ENCODE measurements at places on chromosomes 2 and 18. TPM values are rescaled to one million over a fixed set of nuclear protein-coding genes. Genes with fewer than 3 reads are reported as not detected.
A peak's percentile ranks its signal among the peaks of the same experiment; 100 is the strongest.

DNA sequence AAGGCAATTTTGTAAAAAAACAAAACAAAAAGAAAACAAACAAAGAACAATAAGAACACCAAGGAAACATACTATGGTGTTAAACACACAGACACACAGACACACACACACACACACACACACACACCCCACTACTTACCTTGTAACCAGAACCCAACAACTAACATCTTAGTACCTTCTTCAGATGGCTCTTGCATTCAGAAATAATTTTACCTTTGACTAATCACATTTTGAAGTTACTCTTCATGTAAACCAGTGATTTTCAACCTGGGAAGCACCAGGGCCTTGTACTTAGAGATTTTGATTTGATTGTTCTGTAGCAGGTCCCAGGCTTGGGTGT lies 87.5 kb downstream of the AQP4 start:
- H3K36me3 ChIP-seq = no peaks in the 10 kb centered on the region
- DNase-seq = no peak
- no peaks in the 10 kb centered on the region for H3K4me1 ChIP-seq

DNA sequence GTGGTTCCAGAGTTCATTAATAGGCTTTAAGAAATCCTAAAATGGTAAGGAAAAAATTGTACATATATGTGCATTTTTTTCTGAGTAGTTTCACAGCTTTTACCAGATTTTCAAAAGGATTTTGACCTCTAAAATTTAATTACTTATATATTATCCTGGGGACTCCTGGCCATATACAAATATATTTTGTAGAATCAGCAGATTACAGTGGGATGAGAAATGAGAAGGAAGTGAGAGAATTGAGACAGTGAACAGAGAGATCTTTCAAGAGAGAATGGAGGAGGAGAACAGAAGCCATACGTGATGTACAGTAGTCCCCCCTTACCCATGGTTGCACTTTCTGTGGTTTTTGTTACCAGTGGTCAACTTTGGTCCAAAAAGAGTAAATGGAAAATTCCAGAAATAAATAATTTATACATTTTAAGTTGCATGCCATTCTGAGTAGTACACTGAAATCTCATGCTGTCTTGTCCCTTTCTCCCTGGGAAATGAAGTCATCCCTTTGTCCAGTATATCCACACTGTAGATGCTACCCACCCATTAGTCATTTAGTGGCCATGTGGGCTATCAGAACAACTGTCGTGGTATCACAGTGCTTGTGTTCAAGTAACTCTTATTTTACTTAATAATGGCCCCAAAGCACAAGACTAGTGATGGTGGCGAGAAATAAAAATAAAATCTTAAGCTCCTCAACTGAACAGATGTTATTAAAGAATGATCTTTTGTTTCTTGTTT lies 130.4 kb upstream of the MYO3B start:
- no peaks in the 10 kb centered on the region for H3K27me3 ChIP-seq
- DNase-seq = no peak
- peaks cover 9% of the 10 kb centered on the region for H3K36me3 ChIP-seq
- H3K4me1 ChIP-seq = no peaks in the 10 kb centered on the region
- H3K27ac ChIP-seq = no peak overlapping the region

DNA sequence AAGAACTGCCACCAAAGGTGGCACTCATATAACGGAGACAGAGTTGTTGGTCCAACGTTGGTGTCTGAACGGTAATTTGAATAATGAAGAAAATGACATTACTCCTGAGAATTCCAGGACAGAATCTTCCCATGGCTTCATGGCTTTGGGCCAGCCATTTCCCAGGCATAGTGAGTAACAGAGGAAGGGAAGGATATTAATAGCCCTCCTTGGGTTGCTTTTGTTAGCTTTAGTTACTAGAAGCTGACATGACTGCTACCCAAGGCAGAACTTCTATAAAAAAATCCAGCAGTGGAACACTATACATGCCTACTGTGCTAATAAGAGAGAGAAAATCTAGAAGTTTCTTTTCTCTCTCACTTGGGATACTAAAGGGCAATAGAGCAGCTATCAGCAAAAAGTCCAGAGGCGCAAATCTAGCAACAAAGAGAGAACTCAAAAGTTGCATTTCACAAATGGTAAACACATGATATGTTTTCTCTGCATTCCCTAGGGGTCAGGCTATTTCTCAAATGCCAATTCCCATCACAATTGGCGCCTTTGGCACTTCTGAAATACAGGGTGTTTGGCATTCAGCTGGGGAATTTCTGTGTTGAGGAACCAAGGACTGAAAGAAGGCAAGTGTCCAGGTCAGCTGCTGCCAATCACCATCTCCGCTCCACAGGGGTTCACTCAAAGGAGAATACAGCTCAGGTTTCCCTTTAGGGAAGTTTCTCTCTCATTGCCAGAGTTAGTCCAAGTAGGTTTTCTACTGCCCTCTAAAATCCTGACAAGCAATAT lies 160.8 kb upstream of the KYNU start:
- no peaks in the 10 kb centered on the region for H3K36me3 ChIP-seq
- no peak overlapping the region for H3K4me3 ChIP-seq
- H3K27me3 ChIP-seq = no peaks in the 10 kb centered on the region
- DNase-seq = no peak
- H3K27ac ChIP-seq = no peak overlapping the region

- no peaks in the 10 kb centered on the region for H3K27me3 ChIP-seq
- H3K4me1 ChIP-seq = no peaks in the 10 kb centered on the region
- no peak for DNase-seq
These were observed 111.7 kb upstream of the SETBP1 start for GRCh38 chr18:44568986-44569385.

DNA sequence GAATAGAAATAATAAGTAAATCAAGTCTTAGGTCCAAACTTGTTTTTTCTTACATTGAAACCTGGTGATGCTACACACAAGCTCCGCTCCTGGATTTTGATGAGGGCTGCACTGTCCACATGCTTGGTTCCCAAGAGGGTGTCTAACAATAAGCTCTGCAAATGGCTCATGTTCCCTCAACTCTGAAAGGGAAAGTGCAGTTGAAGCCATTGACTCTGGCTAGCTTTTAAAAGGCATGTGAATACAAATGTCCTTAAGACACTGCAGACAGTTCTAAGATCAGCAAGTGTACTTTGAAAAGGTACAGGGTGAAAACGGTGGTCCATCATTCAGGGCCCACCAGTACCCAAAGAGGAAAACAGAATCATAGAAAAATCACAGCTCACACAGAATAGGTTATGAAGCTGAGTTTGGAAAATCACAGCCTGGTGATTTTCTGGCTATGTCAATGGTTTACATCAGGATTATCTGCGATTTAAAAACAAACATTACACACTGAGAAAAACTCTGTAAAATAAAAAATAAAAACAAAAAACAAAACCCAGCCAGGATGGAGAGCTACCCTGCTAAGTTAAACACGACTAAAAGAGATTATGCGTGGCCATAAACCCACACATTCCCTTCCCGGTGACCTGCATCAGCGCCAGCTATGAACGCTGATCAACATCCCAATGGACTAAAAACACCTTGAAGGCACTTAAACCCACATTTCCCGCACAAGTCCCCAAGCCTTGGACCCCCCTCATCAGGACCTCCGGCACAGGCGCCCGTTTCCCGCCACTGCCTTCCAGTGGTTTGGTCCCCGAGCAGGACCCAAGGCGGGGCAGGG lies 554 bp downstream of the PFN4 start:
- H3K36me3 ChIP-seq = no peaks in the 10 kb centered on the region
- peak overlapping the region; percentile 57 for H3K4me3 ChIP-seq
- peaks cover 14% of the 10 kb centered on the region for H3K4me1 ChIP-seq
- H3K27me3 ChIP-seq = no peaks in the 10 kb centered on the region
- no peak overlapping the region for H3K27ac ChIP-seq
- no peak for DNase-seq

- peaks cover 73% of the 10 kb centered on the region for H3K27me3 ChIP-seq
- H3K4me3 ChIP-seq = no peak overlapping the region
- no peak for DNase-seq
These were observed 17.7 kb upstream of the ZDBF2 start for GRCh38 chr2:206256706-206257205.

- no peak overlapping the region for H3K27ac ChIP-seq
- no peak for DNase-seq
- H3K36me3 ChIP-seq = no peaks in the 10 kb centered on the region
- H3K4me3 ChIP-seq = no peak overlapping the region
These were observed 35.4 kb upstream of the STK17B start for GRCh38 chr2:196206804-196207203.

GRCh38 chr18:36942264-36942663 lies 113.3 kb downstream of the KIAA1328 start:
- no peak overlapping the region for H3K4me3 ChIP-seq
- DNase-seq = no peak
- H3K4me1 ChIP-seq = no peaks in the 10 kb centered on the region
- H3K27me3 ChIP-seq = no peaks in the 10 kb centered on the region

GRCh38 chr18:42174909-42175308 lies 219.9 kb downstream of the PIK3C3 start:
- no peak for DNase-seq
- no peak overlapping the region for H3K4me3 ChIP-seq
- no peaks in the 10 kb centered on the region for H3K4me1 ChIP-seq
- H3K36me3 ChIP-seq = no peaks in the 10 kb centered on the region
- H3K27ac ChIP-seq = no peak overlapping the region

- no peak for DNase-seq
- H3K27me3 ChIP-seq = no peaks in the 10 kb centered on the region
- no peak overlapping the region for H3K4me3 ChIP-seq
- H3K4me1 ChIP-seq = no peaks in the 10 kb centered on the region
- H3K36me3 ChIP-seq = peaks cover 33% of the 10 kb centered on the region
These were observed 19.4 kb downstream of the SLC39A6 start for GRCh38 chr18:36109737-36110136.

DNA sequence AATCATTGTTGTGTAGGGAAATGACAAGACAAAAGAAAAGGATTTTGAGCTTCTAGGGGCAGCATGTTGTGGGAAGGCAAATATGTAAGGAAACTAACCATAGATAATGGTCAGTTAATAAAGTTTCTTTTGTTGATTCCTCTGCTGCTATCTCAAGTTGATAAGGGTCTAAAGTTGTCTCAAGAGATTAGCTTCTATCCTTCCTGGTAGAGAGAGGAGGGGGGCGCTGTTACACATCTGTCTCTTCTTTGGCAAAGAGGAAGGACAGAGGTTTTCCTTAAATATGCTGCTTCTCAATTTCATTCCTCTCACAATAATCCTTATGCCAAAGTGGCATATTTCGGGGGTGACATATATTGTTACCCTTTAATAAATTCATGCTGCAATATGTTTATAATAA lies 944.0 kb downstream of the DPP10 start:
- no peaks in the 10 kb centered on the region for H3K27me3 ChIP-seq
- no peak overlapping the region for H3K27ac ChIP-seq
- no peak for DNase-seq
- H3K36me3 ChIP-seq = no peaks in the 10 kb centered on the region
- H3K4me1 ChIP-seq = no peaks in the 10 kb centered on the region

GRCh38 chr2:52405980-52406379 lies 1361.6 kb upstream of the CHAC2 start:
- H3K4me1 ChIP-seq = no peaks in the 10 kb centered on the region
- DNase-seq = no peak
- H3K36me3 ChIP-seq = no peaks in the 10 kb centered on the region
- no peak overlapping the region for H3K27ac ChIP-seq
- H3K27me3 ChIP-seq = no peaks in the 10 kb centered on the region
- H3K4me3 ChIP-seq = no peak overlapping the region

GRCh38 chr2:45607701-45608100 lies 3.4 kb downstream of the SRBD1 start:
- H3K27me3 ChIP-seq = no peaks in the 10 kb centered on the region
- no peak for DNase-seq
- H3K36me3 ChIP-seq = peaks cover 5% of the 10 kb centered on the region

DNA sequence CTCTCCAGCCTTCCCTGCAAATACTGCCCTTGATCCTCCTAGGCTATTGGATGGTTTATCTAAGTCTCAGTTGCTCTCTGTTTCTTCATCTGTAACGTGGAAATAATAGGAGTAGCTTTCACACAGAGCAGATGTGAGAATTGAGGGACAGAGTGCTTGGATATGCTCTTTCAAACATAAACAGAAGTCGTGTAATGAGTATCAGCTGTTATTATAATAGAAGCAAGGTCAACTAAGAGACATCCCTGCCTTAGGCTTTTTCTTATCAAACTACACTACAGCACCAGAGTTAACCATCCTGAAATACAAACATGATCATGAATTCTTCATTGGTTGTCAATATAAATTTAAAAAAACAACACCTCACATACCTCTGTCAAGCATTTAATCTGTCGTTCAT lies 138.2 kb downstream of the DOK6 start:
- no peak overlapping the region for H3K27ac ChIP-seq
- no peaks in the 10 kb centered on the region for H3K27me3 ChIP-seq
- no peaks in the 10 kb centered on the region for H3K36me3 ChIP-seq
- H3K4me1 ChIP-seq = no peaks in the 10 kb centered on the region

DNA sequence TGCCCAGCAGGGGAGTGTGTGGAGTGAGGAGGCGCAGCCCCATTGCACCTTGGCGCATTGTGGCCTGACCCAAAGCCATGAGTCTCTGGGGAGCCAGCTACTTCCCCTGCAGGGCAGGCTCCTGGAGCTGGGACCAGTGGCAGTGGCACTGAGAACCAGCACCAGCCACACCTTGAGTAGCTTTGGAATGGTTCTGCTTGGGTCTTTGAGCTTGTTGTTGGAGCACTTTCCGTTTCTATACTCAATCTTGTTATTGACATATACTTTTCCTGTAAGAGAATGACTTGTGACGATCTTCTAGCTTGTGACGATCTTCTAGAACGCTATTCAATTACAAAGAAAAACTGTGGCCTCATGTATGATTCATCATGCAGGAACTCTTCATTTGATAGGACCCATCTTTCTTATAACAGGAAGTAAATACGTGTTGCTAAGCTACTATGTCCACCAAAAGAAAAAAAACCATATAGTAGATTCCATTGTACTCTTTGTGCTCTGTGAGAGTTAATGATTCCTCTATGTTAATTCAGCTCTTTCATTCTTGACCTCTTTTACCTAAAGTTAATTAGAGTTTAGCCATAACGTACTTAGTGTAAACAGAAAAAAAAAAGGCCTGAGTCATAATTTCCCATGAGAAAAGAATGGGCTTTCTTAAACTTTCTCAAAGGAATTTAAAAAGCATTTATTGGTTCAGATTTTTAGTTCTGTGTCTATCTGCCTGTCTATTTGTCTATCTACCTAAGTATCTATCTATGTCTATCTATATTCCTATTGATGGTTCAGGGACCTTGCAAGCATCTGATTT lies 113.1 kb downstream of the GATA6 start:
- peak overlapping the region; percentile 56 for H3K27ac ChIP-seq
- H3K36me3 ChIP-seq = no peaks in the 10 kb centered on the region
- H3K27me3 ChIP-seq = no peaks in the 10 kb centered on the region
- H3K4me3 ChIP-seq = no peak overlapping the region
- DNase-seq = no peak

DNA sequence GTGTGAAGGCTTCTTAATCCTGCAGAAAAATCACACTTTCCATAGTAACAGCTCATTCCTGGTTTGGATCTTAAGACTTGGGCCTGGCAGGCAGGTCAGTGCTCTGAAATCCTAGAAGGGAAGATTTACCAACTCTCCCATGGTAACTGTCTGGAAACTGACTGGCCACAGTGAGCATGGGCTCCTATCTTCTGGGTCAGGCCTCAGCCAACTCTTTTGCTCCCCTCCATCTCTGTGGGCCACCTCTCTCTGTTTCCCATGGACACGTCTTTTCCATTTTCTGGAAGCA lies 86.7 kb downstream of the ACAA2 start:
- no peak for DNase-seq
- H3K27me3 ChIP-seq = peaks cover 5% of the 10 kb centered on the region
- H3K36me3 ChIP-seq = no peaks in the 10 kb centered on the region
- H3K4me3 ChIP-seq = no peak overlapping the region
- no peaks in the 10 kb centered on the region for H3K4me1 ChIP-seq

RIT2 gene
- not detected for total RNA-seq

ANO7 gene
- 0.14 TPM for total RNA-seq

TTN gene
- 27.5 TPM for total RNA-seq

ZNF142 gene
- 44.2 TPM for total RNA-seq

SLC11A1 gene
- 6.3 TPM for total RNA-seq
